ENCODE measurements at places on chromosomes 16 and 17. TPM values are rescaled to one million over a fixed set of nuclear protein-coding genes. Genes with fewer than 3 reads are reported as not detected.

GRCh38 chr16:3716831-3717234 is 491 bp downstream of the TRAP1 start:
- no peak for DNase-seq

DNA sequence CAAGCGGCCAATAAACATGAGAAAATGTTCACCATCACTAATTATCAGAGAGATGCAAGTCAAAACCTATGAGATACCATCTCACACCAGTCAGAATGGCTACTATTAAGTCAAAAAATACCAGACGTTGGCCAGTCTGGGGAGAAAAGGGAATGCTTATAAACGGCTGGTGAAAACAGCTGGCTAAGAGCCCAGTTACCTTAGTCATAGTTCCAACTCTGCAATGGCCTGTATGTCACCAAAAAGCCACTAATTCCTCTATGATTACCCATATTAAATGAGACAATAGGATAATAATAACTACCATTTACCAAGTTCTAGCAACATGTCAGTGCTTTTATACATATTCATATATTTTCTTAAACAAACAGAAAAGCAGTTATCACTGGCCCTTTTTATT is 42.9 kb upstream of the CDRT4 start:
- DNase-seq, result no peak

DNA sequence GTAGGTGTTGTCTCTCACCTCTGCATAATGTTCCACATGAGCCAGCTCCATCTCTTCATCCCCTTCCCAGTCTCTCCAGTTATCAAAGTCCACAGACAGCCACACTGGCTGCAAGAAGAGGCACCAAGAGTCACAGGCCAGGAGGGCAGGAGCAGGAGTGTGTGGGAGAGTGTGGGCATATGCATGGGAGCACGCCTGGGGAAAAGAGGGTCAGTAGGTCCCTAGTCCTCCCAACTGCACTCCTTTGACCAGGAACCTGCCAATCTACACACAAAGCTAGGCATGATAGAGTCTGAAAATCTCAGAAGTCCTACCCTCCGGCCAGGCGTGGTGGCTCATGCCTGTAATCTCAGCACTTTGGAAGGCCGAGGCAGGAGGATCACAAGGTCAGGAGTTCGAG is 7.3 kb upstream of the AARSD1 start:
- no peak for DNase-seq

DNA sequence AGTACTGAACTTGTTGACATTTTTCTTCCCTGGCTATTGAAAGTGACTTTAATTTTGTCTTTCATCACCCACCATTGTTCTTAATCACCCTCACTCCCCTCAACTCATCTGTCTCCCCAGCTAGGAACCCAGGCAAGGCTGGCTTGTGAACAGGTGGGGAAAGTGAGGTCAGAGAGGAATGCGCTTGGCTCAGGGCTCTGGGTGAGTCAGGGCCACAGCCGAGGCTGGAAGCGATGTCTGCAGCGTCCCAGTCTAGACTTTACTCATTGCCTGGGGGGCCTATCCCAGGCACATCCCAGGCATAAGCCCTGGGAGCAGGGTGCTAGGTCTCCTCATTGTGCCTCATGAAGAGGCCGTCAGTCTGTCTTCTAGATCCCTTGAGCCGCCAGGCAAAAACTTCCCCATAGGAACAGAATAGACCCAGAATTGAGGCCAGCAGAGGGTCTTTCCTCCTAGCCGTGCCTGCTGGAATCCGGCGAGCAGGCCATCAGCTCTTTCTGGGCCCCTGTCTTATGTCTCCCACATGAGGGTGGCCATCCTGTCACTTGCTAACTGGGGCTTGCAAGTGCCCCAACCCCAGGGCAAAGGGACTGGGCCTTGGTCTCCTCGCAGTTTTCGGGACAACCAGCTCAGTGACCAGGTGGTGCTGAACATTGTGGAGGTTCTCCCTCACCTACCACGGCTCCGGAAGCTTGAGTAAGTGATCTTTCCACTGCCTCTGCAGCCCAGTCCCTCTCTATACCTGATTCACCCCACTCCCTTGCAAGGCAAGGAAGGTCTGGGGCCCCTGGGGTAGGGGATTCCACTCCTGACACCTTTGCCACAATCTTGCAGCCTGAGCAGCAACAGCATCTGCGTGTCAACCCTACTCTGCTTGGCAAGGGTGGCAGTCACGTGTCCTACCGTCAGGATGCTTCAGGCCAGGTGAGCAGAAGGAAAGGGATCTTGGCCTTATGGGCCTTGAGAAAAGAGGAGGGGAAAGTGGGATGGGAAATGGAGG is 40.1 kb downstream of the NLRC5 start:
- no peak for DNase-seq

DNA sequence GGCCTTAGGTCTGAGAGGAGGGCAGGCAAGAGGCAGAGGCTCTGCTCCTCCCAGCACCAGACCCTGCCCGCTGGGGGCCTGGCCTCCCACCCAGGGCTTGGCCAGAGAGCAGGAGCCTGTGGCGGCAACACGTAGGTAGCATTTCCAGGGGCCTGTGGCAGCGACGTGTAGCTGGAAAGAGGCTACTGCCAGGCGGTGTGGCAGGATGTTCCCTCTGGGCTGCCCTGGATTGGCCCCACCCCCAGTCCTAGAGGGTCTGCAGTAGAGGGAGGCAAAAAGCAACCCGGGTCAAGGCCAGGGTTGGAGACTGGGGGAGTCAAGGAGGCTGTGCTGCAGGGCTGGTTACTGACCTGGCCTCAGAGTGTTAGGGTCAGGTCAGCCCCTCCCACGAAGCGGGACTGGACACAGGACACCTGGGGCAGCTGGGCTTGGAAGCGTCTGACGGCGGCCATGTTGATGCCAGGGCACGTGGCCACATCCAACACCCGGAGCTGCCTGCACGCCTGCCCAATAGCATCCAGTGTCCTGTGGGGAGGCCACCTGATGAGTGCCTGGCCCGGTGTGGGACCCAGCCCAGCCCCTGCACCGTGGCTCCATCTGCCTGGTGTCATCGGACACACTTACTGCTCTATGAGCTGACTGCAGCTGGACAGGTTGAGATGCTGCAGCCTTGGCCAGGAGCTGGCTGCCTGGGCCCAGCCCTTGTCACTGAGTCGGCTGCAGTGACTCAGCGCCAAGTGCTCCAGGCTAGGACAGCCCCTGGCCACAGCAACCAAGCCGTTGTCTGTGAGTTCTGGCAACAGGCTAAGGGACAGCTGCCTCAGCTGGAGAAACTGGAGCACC is 8.5 kb downstream of the ELMO3 start:
- peak; percentile 51 for DNase-seq

GRCh38 chr17:39210093-39210434 is 10.0 kb downstream of the RPL19 start:
- no peak for DNase-seq

GRCh38 chr16:56847173-56847910 is 17.7 kb upstream of the SLC12A3 start:
- no peak for DNase-seq

GRCh38 chr16:1144476-1145382 is 8.2 kb upstream of the CACNA1H start:
- no peak for DNase-seq

DNA sequence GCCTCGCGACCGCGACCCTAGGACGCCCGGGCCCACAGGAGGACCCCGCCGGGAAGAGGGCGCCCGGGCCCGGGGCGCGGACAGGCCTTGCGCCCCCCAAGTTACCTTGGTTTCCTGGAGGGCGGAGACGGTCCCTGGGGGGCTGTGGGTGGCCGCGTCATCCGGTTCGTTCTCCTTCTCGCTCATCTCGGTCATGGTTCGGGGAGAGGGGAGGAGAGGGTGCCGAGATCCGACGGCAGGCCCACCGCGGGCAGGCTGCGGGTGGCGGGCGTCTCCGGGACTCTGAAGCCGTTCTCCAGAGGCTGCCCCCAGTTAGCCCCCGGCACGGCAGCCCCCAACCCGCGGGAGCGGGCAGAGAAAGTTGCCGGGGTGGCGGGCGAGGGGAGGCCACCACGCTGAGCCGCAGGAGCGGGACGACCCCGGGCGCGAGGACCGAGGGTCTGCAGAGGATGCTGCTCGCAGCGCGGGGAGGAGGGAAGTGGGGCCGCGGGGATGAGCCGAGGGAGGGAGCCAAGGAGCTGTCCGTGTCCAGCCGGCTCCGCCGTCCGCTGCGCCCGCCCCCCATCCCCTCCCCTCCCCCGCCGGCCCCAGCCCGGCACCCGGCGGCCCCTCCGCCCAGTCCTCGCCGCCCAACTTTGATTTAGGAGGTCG is at the start of gene STAC2:
Gene STAC2, minus strand, starts transcription at position 638 of the 651 bp plus-strand sequence. Its CDS starts 443 bp downstream, at position 195.
- no peak for DNase-seq

DNA sequence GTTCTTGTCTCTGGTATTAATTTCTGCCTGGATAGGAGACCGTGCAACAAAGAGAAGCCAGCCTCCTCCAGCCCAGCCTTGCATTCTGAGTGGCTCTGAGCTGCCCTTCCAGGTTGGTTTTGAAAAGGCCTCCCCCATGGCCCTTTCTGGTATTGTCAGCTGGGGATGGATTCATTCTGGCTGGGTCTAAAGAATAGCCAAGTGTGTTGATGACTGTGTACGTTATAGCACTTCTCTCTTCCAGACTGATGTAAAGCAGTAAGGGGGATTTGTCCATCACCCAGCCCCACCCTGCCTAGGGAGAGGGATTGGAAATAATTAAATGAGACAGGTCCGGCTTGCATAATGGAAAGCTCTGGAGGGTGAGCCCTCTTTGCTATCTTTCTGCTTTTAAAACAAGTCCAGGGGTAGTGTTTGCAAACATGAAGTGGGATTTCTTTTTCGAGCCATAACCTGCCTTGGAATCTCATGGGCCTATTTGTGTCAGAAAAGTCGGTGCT is 146.4 kb downstream of the MSI2 start:
- no peak for DNase-seq

- DNase-seq, result peak; percentile 29
Measured at GRCh38 chr17:64084086-64084939, 45.6 kb downstream of the ERN1 start.

GRCh38 chr16:49168126-49168525 is 113.5 kb downstream of the CBLN1 start:
- no peak for DNase-seq

- DNase-seq, result no peak
Measured at GRCh38 chr17:82939621-82940135, 99.9 kb upstream of the ZNF750 start.

- peak; percentile 89 for DNase-seq
Measured at GRCh38 chr17:42773290-42774035, at the start of gene VPS25. Gene VPS25 (plus strand): TSS chr17:42773449. CDS start chr17:42773476, 27 bp downstream.

DNA sequence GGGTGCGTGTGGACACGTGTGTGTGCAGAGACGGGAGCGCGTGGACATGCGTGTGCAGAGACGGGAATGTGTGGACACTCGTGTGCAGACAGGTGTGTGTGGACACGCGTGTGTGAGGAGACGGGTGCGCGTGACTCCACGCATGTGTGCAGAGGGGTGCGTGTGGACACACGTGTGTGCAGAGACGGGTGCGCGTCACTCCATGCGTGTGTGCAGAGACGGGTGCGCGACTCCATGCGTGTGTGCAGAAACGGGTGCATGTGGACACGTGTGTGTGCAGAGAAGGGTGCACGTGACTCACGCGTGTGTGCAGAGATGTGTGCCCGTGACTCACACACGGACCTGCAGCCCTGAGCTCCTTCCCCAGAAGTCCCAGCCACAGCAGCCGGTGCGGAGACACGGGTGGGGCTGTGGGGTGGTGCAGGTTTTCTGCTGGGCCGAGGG is 2.2 kb upstream of the CD7 start:
- DNase-seq, result peak; percentile 36

DNA sequence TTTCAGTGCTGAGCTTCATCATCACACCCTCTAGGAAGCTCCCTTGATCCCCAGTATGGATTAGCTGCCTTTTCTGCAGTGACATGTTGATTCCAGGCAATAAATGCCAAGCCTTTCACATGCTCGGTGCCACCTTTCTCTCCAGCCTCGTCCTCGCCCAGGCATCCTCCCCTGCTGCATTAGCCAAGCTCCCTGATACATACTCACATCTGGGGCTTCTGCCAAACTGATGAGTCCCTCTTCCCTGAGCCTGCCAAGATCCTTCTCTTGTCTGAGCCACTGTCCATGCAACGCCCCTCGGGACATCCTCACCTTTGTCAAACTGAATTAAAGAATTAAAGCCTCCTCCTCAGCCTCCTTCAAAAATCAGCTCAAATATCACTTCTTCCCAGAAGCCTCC is 538.5 kb upstream of the CDH11 start:
- DNase-seq, result no peak

GRCh38 chr17:79836972-79837887 is 2.0 kb downstream of the CBX4 start:
- peak; percentile 89 for DNase-seq

- no peak for DNase-seq
Measured at GRCh38 chr17:50661795-50662391, 27.2 kb downstream of the ABCC3 start.

DNA sequence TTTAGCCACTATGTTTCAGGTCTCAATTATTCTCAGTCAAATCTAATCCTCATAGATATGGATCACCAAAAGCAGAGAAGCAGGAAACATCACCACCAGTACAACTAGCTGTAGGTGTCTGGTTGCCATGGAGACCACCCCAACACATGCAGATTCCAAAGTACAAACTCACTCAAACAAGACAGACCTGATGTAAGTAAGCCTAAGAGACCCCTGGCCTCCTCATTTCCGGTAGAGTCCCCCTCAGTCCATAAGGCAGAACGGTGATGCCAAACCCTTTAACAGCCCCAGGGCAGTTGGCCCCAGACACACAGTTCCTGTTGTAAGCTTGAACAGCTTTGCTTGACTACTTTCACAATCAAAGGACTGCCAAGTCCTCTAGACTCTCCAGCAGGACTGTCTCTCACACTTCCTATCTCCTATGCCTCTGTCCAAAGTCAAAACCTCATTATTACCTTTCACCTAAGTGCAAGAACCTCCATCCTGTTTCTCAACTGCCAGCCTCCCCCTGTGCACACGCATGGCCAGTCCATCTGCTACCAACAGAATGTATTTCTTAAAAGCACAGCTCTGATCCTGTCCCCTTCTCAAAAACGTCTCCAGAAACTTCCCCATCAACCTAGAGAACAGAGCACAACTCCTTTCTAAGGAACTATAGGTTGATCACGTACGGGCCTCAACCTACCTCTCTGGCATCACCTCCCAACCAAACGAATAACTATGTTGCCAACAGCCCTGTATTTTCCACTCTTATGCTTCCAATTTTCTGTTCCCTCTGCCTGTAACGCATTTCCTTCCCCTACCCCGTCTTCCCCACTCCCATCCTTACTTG is 23.9 kb downstream of the SLC39A11 start:
- DNase-seq, result no peak

The FBXO39 gene
- total RNA-seq, result not detected

The BEAN1 gene
- total RNA-seq, result 1.1 TPM

The CRHR1 gene
- total RNA-seq, result not detected

The CIBAR2 gene
- not detected for total RNA-seq

The EVPL gene
- total RNA-seq, result 0.09 TPM

The GAN gene
- total RNA-seq, result 8.7 TPM

The CYLD gene
- total RNA-seq, result 34.8 TPM

The CHMP6 gene
- 18.9 TPM for total RNA-seq

The DOC2A gene
- 0.59 TPM for total RNA-seq

The ALKBH5 gene
- total RNA-seq, result 183 TPM

The KRT25 gene
- not detected for total RNA-seq

All from right cardiac atrium (tissue), 5 donors.